ENCODE measurements at places on chromosomes 4 and X.

GRCh38 chr4:127781300-127782024 is 660 bp upstream of the HSPA4L start:
- DNase-seq: no peak

DNA sequence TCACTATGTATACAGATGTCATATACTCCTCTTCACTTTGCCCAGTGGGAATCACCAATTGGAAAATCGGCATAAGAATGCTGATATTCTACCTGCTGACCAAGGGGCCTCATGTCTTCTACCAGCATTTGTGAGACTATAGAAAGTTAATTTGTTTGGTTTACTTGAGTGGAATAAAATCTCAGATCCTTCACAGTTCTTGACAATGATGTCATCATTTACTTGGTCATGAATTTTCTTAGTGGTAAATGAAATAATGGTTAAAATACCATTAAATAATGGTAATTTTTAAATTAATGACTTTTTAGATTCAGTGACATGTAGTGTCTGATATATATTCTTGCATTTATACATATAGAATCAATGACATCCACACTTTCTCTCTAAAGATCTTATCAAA is 1052.6 kb downstream of the ADGRL3 start:
- DNase-seq: no peak

- no peak for DNase-seq
Measured at GRCh38 chr4:112185334-112185733, 40.1 kb downstream of the FAM241A start.

DNA sequence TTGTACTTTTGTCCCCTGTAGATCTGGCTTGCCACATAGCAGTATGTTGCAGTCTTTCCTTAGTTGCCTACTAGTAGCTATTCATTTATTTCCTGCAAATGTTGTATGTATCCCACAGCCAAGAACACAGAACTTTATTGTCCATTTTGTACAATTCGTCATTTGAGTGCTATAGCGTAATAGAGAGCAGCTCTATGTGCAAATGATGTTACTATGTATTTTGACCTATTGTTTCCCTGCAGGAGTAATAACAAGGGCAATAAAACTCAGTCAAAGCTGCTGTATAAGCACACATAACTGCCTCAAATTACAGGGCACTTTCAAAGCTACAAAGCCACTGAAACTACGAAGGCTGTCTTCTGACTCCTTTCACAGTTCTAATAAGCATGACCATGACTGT is 48.1 kb downstream of the NRK start:
- DNase-seq: no peak

GRCh38 chr4:106266201-106266600 is 49.8 kb downstream of the TBCK start:
- DNase-seq: peak; percentile 38

DNA sequence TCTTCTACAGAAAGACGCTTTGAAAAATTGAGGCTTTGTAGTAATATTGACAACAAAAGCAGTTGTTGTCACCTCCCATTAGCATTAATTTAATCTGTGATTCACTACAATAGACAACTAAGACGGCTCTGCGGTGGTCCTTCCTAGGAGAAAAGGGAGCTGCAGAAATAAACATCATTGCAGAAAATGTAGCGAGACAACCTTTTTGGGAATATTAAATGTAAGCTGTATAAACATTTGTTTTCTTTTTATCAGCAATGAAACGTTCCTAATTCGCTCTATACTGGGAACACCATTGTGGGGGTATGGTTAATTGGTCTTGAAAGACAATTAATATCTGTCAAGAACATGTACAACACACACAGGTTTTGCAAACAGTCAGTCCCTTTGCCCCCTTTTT is 583.3 kb upstream of the TENM3 start:
- no peak for DNase-seq

DNA sequence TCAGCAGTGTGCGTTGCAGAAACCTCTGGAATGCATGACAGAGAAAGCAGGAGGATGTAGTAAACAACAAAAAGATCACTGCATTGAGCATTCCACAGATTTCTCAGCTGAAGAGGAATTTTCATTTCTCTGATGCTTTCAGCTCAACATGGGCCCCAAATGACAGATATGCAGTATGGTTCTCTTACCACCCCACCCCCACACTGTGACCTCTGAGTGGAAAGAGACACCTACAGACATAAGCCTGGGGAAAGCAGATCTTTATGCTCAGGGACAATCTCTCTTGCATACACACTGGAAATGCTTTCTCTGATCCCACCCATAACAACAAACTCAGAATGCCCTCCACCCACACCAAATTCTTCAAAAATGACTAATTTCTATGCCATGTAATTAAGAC is 983.7 kb upstream of the LCORL start:
- no peak for DNase-seq

DNA sequence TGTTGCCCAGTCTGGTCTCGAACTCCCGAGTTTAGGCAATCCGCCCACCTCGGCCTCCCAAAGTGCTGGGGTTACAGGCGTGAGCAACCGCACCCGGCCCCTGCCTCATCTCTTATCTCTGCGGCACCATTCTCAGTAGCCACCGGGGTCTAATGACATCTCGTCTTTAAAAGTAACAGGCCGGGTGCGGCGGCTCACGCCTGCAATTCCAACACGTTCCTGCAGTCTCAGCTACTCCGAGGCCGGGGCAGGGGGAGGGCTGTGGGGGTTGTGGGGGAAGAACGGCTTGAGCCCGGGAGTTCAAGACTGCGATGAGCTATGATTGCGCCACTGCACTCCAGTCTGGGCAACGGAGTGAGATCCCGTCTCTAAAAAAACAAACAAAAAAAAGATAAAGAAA is 28.8 kb downstream of the ING2 start:
- no peak for DNase-seq

GRCh38 chr4:66564901-66565651 is 894.8 kb upstream of the EPHA5 start:
- DNase-seq: peak; percentile 64

DNA sequence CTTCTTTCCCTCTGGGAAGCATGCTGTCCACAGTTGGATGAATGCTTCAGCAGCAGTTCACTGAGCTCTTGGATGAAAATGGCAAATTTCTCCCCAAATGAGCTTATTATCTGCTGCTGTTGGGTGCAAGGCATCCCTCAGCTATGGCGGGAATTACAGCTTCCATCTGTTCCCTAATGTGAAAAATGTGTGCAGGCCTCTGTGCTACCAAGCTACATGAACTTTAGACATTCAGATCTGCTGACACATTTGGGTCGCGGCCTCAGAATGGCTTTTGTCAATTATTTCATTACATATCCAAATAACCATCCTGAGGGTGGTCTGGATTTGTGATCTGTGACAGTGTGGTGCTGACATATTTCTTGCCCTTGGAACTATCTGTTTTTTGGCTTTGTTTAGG is 119.5 kb upstream of the SCML1 start:
- no peak for DNase-seq

DNA sequence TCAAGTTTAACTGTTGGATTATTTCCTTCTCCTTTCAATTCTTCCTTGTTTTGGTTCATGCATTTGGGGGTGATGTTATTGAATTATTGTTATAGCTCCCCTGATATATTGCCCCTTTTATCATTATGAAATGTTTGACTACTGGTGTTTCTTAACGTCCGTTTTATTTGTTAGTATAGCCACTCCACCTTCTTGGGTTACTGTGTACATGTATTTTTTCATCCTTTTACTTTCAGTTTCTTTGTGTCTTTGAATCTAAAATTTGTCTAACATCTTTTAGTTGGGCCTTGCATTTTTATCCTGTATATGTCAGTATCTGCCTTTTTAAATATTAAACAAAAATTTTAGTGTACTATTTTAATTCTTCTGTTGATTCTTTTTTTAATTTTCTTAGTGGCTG is 88.7 kb downstream of the TNIP2 start:
- DNase-seq: no peak

GRCh38 chr4:26864899-26865298 is 4.3 kb downstream of the STIM2 start:
- no peak for DNase-seq

GRCh38 chr4:81723927-81724587 is 252.3 kb upstream of the RASGEF1B start:
- no peak for DNase-seq

- DNase-seq: no peak
Measured at GRCh38 chrX:30568136-30568535, 9.4 kb downstream of the TASL start.

GRCh38 chr4:110510955-110511544 is 35.1 kb downstream of the ENPEP start:
- peak; percentile 70 for DNase-seq

GRCh38 chr4:65918212-65918611 is 247.9 kb upstream of the EPHA5 start:
- DNase-seq: no peak

DNA sequence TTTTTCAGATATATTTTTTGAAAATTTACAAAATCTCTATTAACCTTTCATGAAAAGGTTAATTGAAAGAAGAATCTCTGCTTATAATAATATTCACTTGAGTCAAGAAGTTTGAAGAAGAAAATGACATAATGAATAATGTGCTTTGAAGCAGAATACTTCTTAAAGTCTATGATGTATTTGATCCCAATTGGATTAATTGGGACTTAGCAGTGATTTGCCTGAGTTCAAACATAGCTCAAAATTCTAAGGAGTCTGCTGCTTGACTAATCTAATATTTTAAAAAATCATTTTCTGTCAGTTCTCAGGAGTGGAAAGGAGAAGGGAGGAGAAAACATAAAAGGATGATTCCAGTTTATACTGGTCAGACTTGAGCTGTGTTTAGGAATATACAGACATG is 1150.4 kb upstream of the INTU start:
- DNase-seq: no peak

GRCh38 chr4:123415977-123416376 is 19.4 kb downstream of the SPRY1 start:
- no peak for DNase-seq

GRCh38 chr4:2075987-2076907 is 17.1 kb downstream of the NAT8L start:
- no peak for DNase-seq

- peak; percentile 6 for DNase-seq
Measured at GRCh38 chrX:106612393-106612763, 600 bp downstream of the RADX start.

GRCh38 chr4:77501851-77502250 is 103.8 kb upstream of the CXCL13 start:
- DNase-seq: no peak

DNA sequence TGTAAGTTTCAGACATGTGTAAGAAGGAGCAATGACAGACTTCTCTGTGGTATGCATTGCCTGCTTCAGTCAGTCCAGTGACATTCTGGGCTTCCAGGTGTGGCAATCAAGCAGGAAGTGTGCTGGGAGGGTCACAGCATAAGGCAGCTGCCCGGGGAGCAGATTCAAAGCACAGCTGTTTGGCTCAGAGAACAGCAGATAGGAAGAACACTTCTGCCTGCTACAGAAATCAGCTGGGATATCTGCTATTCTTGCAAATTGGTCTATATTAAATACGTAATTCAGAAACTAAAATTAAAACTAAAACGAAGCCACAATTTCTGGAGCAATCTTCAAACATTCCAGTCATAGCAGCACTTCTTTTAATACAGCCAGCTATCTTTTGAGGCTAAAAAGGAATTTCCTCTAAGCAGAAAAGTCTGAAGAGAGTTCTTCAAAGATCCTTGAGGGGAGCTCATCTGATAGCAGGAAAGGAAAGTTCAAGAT is 47.5 kb upstream of the GALNT7 start:
- DNase-seq: peak; percentile 36

- no peak for DNase-seq
Measured at GRCh38 chr4:133145758-133146573, 3.1 kb upstream of the PCDH10 start.

DNA sequence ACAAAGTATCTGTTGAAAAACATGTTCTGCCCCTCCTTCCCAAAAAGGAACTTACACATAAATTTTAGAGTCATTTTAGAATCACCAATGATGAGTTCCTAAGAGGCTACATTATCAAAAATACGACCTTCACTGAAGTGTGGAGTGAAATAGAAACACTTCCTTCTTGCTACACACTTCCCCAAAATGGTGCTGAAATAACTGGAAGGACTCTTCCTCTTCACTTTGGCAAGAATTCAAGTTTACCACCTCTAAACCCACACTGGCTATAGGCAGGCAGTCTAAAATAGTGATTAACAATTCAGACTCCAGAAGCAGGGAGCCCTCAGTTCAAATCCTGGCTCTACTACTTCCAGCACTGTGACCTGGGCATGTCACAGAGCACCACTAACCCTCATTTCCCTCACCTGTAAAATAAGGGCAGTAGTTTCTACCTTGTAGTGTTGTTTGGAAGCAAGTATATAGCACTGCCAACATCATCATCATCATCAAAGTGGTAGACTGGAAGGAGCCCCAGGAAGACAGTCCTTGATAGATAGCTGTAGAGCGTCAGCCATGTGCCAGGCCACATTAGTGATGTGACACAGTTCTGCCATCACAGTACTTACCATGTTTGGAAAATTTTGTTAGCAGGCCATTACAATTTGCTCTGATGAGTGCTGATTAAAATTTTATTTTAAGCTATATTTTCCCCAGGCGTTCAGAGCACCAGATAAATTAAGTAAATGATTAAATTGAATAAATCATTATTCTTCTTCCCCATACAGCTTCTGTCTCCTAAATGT is 103.3 kb downstream of the PARM1 start:
- DNase-seq: no peak

DNA sequence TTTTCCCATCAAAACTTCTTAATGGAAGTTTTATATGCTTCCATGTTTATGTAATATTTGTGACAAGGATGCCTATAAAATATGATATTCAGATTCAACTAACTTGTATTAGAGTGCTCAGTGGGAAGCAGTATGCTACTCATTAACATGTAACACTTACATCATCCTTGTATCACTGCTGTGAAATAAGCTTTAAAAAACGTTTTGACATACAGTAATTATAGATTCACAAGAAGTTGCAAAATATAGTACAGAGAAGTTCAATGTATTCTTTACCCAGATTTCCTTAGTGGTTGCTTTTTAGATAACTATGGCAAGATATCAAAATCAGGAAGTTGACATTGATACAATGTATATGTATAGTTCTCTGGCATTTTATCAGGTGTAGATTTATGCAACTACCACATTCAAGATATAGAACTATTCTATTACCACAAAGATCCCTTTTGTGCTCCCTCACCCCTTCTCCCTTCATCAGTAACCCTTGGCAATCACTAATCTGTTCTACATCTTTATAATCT is 56.3 kb downstream of the DTHD1 start:
- no peak for DNase-seq

- no peak for DNase-seq
Measured at GRCh38 chr4:127052742-127053141, 580.0 kb upstream of the INTU start.

DNA sequence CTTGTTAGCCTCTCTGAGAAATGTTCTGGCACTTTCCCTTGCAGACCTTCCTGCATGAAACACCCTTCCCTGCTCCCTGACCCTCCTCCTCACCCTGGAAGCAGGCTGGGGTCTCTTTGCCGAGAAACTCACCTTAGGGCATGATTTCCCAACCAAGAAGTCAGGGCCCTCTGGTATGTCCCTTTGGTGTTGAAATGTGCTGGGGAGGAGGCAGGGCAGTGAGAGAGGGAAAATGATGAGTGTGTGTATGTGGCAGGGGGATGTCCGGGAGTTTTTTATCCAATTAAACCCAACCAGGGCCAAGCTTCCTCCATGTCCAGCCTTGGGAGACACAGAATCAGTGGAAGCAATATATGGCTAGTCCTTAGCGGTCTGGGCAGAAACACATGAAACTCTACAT is 5.1 kb downstream of the ELF4 start:
- DNase-seq: no peak
